ENCODE measurements at places on chromosomes 4 and X.
A peak's percentile ranks its signal among the peaks of the same experiment; 100 is the strongest.

DNA sequence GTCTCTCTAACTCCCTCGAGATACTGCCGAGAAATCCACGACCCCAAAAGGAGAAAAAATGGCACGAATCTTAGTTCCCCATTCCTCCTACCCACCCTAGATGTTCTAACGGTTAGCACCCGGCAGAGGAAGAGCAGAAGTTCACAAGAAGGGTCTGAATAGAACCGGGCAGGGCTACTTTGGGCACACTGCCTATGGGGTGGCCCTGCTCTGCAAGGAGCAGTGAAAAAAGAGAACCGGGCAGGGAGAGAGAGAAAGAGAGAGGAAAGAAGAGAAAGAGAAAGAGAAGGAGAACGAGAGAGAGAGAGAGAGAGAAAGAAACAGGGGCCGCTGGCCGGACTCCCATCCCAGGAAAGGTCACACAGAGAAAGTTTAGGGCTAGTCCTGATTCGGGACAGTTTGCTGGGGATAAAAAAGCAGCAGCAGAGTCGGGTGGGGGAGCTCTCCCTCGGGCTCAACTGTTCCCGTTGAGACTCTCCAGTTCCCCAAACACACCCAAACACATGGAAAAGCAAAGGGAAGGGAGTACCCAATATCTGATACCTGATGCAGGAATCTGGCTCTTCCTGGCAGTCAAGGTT, 468 bp downstream of the GLA start:
- DNase-seq, result no peak

- no peak for DNase-seq
Observed at GRCh38 chr4:5815641-5816040, 77.2 kb downstream of the CRMP1 start.

- DNase-seq, result no peak
Observed at GRCh38 chrX:133473451-133473850, 58.2 kb upstream of the GPC4 start.

- DNase-seq, result no peak
Observed at GRCh38 chr4:83257811-83258210, 26.8 kb downstream of the COQ2 start.

GRCh38 chr4:40365766-40366165, 30.6 kb downstream of the CHRNA9 start:
- DNase-seq, result no peak

DNA sequence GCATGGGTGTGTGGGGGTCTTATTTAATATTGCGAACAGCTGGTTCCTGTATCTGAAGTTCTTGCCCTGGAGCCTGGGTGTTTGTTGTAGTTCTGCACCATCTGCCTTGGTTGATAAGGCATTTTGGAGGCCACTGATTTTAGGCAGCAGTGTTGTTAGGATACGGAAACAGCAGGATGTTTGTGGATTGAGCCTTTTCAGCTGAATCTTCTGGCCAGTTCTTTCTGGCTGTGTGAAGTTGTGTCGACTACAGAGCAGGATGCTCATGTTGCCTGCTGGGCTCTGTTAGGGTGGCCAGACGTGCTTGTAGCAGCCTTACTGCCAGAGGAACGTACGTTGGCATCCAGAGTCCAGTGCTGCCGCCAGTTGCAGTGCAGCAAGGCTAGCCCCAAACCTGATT, 134.2 kb downstream of the PTTG2 start:
- no peak for DNase-seq

DNA sequence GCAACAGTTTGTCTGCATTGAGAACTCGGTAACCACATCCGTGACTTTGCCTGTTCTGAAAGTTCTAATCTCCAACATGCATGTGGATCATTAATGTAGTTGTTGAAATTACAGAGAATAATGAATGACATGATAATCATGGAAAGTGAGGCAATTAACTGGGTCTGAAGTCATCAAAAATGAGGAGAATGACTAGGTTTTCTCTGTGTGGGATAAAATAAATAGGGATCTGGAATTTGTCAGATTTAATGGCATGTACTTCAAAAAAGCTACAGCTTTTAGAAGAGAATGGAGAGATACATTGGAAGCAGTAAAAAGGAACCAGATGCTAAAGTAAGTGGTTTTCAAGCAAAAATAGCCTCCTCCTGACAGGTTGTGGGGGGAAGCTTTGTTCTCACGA, 59.3 kb downstream of the AFM start:
- no peak for DNase-seq

DNA sequence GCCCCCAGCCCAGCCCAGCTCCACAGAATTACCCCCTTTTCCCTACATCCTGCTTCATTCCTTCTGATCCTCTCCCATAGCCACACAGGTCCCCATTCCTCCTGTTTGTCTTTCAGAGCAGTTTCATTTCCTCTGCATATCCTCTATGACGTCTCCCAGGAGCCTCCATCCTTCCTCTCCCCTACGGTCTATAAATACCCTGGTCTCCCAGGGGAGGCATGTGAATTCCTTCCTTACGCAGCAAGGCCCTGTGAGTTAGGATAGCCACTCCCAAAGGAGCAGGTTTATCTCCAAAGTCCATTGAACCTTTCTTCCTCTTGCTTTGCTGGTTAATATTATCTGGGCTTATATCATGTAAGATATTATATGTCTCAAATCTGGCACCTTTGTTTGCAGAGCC, 8.4 kb upstream of the APLN start:
- no peak for DNase-seq

- DNase-seq, result no peak
Observed at GRCh38 chrX:2449135-2449886, 51.5 kb downstream of the DHRSX start.

GRCh38 chr4:143391261-143391660, 54.6 kb downstream of the GAB1 start:
- no peak for DNase-seq

- DNase-seq, result no peak
Observed at GRCh38 chr4:188934320-188934962, 795.2 kb downstream of the TRIML1 start.

- no peak for DNase-seq
Observed at GRCh38 chrX:29233592-29234183, 646.4 kb downstream of the IL1RAPL1 start.

- DNase-seq, result no peak
Observed at GRCh38 chr4:848803-849477, 23.0 kb upstream of the CPLX1 start.

GRCh38 chr4:76952656-76953582, 3.4 kb downstream of the SEPTIN11 start:
- no peak for DNase-seq

- DNase-seq, result no peak
Observed at GRCh38 chr4:118765399-118765798, 70.5 kb downstream of the SEC24D start.

DNA sequence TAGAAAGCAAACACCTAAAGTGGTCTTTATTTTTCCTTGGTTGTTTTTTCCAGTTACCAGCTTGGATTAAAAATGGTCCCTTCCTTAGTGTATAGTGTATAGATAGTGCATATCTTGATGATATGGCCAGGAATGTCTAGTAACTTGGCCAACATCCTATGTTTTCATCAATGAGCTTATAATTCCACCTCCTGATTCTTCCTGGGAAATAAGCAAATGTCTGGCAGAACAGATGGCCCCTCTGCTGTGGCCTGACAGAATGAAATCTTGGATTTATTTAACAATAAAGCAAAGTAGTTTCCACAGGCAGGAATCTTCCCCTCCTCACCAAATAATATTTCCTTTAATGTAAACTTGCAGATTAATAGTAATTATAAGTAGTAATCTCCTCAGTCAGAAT, 6.1 kb downstream of the SCARB2 start:
- DNase-seq, result no peak

DNA sequence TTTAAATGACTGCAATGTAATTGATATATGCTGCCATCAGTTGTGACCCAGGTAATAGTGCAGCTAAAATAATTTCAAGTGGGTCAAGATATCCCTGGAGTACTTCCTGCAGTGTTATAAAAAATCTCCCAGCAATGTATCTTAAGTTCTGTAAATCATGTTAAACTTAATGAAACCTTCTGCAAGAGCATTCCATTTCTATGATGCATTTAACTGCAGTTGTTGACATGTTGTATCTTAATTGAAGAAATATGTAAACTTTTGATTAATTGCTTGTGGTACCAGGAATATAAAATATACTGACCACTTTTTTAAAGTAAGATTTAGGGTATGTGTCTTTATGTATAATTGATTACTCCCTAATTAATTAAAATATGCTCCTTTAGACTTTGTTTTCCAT, 213.6 kb downstream of the AFF2 start:
- no peak for DNase-seq

DNA sequence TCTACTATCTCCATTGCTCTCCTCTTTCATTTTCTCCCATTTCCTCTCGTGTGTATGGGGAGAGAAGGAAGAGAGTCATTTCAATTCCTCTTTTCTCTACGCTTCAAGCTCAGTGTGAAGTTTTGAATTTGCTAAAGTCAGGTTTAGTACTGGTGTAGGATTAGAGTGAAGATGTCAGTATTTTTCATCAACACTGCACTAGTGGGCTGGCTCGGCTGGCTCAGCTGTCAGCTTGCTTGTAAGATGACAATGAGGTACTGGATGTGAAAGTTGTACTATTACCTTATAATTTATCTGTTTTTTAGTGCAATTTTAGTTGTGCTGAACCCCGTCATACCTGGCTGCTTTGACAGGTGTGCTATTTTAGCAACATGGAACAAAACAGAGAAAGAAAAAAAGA, 2.1 kb upstream of the SH2D1A start:
- no peak for DNase-seq

- DNase-seq, result no peak
Observed at GRCh38 chr4:182643801-182644682, 273.1 kb downstream of the DCTD start.

- no peak for DNase-seq
Observed at GRCh38 chr4:22416403-22416802, 99.5 kb downstream of the ADGRA3 start.

DNA sequence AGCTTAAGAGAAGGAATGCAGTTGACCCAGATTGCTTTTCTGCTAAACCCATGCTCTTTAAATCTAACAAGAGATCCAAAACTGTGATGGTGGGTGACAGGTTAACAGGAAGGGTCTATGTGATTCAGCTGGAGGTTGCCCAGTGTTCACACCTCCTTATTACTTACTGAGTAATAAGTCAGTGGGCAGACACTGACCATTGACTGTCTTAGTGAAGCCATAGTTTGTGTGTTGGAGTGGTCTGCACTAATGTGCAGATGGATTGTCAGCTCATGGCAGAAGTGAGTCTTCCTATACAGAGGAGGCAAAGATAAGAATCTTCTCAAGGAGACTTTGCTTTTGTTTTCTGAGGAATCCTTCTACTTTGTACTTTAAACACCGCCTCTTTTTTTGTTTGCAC, 15.2 kb upstream of the RUFY3 start:
- no peak for DNase-seq

- no peak for DNase-seq
Observed at GRCh38 chrX:140425712-140426395, 79.0 kb downstream of the SOX3 start.

GRCh38 chr4:147586637-147587036, 30.6 kb upstream of the TMEM184C start:
- no peak for DNase-seq

GRCh38 chr4:26120098-26120825, 200.6 kb upstream of the RBPJ start:
- no peak for DNase-seq

- peak; percentile 74 for DNase-seq
Observed at GRCh38 chrX:123859409-123859845, 426 bp upstream of the XIAP start.

GRCh38 chrX:17464194-17464593, 89.2 kb downstream of the NHS start:
- no peak for DNase-seq

DNA sequence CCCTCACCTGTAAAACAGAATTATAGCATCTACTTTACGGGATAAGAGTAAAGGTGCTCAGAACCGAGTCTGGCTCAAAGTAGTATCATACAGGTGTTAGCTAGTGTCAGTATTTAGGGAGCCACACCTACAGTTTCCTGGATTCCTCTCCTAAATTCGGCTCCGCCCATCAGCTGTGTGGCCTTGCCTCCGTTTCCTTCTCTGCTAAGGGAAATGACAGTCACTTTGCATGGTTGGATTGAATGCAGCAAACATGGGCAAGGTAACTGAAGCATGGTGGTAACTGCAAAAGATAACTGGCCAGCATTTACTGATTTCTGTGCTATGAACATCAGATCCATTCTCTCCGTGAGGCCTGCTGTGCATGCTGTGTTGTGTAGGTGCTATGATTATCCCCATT, 2.8 kb downstream of the PPP1R3F start:
- no peak for DNase-seq

- no peak for DNase-seq
Observed at GRCh38 chr4:168183717-168184571, 91.6 kb downstream of the ANXA10 start.

- DNase-seq, result no peak
Observed at GRCh38 chr4:111754003-111754402, 391.3 kb upstream of the FAM241A start.

GRCh38 chr4:83062739-83063138, 27.8 kb downstream of the COPS4 start:
- DNase-seq, result no peak

GRCh38 chrX:19958552-19959486, 32.0 kb downstream of the BCLAF3 start:
- DNase-seq, result no peak

- DNase-seq, result no peak
Observed at GRCh38 chr4:37827030-37827685, 672 bp downstream of the PGM2 start.

GRCh38 chr4:101973361-101973760, 182.8 kb downstream of the BANK1 start:
- DNase-seq, result no peak

- no peak for DNase-seq
Observed at GRCh38 chrX:13875572-13875971, 58.7 kb upstream of the GPM6B start.

DNA sequence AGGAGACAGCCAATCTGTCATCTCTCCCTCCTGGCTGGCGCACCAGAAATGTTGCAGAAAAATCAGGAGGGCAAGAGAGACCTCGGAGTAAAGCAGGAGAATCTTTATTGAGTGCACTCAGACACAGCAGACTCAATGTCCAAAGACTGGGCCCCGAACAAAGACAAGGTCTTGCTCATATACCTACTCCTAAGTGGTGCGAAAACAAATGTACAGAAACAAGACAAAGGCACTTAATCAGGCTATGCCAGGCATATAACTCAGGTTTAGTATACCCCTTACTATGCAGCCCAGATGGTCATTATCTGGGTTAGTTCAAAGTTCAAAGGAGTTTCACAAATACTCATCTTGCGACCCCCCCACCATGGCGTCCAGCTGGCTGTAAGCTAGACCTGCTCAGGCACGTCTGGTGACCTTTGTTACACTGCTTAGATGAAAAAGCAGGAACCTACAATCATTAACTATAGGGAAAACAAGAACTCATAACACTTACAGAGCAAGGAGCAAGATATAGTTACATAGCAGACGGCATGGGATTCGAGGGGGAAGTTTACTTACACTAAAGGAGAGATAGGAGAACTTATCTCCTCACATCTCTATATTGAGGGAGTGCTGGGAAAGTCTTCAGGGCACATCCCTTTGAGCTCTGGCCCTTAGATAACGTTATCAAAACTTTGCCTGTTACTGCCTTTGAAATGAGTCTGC, 27.5 kb downstream of the SULT1E1 start:
- DNase-seq, result no peak
